ENCODE measurements at places on chromosomes 12 and 14.

DNA sequence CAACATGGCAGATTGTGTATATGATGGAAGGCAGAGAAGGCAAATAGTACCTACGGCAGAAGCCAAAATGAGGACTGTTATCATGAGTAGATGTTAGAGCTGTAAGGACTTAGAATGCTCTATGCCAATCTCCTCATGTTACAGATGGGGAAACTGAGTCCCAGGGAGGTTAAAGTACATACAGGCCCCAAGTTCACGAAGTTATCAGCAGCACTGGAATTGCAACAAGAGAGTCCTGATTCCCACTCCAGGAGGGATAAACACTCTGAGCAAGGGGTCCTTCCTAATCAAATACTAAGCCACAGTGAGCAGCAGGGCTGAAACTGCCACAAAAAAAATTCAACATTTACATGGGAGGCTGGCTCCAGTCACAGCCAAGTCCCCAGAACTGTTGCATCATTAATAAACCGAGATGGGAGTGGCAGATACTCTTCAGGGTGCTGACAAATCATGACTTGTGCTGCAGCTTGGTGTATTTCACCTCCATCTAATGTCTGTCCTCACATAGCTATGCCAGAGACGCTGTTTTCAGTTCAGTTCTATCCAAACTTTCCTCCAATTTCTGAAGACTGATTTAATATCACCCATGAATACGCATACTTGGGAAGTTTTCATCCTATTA, 24.2 kb downstream of the NUAK1 start:
- no peak for DNase-seq

DNA sequence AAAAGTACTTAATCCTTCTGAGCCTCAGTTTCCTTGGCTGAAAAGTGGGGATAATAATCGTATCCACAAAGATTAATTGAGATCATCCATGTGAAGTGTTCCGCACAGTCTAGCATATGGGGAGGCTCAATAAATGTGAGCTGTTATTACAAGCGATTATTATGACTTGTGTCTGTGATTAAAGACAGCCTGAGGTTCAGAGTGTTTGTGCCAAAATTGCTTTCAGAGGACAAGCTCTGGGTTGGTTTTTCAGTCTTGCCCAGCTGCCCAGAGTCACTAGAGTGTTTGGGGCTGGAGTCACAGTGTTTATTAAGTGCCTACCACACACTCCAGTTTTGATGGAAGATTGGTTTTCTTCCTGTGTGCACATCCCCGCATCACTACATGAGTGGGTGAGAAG, 53.5 kb downstream of the NTF3 start:
- no peak for DNase-seq

GRCh38 chr12:43147878-43148277, 404.1 kb downstream of the ADAMTS20 start:
- no peak for DNase-seq

- no peak for DNase-seq
Observed at GRCh38 chr14:101181446-101182313, 278.2 kb upstream of the RTL1 start.

- DNase-seq: no peak
Observed at GRCh38 chr14:98114122-98114895, 1157.7 kb downstream of the BCL11B start.

DNA sequence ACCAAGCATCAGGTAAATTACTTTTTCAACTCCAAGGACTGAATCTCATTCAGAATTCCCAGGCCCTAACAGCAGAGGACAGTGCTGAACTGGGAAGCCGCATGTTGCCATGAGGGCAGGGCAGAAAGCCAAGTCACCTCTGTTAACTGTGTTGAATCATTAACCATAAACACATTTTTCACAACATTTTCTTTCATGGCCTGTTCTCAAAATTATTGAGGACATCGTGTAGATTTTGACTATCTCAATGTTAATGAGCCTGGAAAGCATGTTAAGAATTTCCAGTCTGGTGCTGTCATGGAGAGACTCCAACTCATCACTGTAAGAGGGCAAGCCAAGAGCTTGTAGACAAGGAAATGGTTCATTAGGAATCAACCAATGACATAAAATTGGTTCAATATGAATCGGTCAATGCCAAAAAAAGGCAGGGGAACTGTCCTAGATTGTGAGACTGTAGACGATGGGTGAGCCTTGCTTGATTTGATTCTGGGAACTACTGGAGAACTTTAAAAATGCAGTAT, 33.7 kb downstream of the CPM start:
- peak; percentile 95 for DNase-seq

DNA sequence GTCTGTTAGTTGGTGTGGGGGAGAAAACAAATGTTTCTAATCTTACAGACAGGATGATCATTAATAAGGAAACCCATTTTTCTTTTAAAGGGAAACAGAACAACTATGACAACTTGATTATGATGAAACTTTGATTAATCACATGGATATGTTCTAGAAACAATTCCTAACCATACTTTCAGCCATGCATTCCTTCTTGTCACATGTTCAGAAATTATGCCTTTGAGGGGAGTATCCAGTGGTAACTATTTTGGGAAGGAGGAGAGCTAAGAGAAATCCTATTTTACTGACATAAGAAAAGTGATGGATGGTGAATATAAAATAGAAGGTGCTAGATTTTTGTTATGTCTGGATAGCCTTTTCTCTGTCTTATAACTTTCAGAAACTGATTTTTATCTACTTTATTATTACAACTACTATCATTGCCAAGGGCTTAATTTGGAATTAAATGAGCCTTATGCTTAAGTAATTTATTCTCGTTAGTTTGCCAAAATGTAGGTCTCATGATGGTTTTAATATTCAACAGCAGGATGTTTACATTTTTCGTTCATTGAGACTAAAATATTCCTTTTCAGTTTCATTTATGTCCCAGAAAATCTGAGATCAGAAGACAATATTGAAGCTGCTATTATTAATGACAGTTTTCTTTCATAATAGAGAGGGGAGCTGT, 200.1 kb downstream of the TMTC2 start:
- DNase-seq: no peak

DNA sequence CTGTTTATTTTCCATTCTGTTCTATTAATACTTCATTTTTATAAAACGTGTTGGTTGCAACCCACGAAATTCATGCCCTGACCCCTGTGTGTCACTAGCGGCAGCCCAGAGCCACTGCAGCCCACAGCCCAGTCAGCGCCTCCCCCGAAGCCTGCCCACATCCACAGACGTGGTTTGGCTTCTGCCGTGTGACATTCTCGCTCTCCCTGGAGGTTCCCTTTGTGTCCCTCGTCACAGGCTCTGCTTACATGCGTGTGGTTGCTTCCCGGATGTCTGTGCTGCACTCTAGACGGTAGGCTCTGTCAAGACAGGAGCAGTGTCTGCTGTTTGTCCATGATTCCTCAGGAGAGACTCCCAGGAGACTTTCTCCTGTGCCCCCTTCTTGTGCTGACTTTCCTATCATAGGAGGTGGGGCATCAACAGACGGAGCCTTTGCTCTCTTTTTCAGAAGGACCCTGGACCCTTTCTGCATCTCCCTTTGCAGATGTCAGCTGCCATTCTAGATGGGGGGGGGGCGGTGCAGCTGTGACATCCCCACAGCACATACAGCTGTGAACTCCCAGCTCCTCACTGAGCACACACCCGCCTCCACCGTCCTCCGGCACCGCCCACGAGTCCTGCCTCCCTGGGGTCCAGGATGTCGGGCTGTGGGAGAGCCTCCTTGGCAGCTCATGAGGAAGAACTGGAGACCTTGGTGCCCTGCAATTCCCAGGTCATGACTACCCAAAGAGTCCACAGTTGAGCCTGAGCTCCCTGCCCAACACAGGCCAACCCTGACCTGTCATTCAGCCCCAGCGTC, 36.8 kb upstream of the PIWIL1 start:
- DNase-seq: no peak

DNA sequence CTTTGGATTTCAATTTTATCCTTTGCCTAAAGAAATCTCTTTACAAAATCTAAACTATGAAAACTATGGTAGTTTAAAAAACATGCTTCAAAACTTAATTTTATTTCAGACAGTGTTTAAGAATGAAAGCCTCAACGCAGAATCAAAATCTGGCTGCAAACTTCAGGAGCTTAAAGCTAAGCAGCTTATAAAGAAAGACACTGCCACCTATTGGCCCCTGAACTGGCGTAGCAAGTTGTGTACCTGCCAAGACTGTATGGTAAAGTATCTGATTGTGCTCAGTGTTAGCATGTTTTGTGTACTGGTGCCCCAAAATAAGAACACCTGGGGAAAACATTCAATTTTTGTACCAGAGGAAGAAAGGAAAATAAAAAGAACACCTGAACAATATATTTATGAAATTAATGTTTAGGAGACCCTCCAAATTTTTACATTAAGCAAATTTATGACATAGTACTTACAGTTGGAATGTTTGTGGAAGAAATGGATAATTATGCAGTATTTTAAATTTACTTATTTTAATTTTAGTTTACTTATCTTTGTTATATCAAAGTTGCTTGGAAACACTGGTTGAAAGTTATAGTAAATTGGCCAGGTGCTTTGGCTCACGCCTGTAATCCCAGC, 12.2 kb downstream of the UBR7 start:
- DNase-seq: peak; percentile 59

DNA sequence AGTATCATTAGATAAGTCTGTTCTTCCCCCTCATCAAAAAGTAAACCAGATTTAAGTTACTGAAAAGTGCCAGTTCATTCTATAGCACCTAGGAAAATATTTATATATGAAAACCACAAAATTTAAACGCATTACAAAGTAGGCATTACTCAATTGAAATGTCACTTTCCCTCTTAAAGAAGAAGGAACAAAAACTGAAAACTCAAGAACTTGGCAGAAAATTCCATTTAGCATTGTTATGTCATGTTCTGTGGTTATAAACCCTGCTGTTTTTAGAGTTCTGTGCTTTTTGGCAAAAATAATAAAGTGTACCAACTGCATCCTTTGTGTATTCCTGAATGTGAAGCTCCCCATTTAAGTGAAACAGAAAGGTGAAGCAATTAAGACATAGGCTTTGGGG, 3.6 kb downstream of the FGD4 start:
- no peak for DNase-seq

DNA sequence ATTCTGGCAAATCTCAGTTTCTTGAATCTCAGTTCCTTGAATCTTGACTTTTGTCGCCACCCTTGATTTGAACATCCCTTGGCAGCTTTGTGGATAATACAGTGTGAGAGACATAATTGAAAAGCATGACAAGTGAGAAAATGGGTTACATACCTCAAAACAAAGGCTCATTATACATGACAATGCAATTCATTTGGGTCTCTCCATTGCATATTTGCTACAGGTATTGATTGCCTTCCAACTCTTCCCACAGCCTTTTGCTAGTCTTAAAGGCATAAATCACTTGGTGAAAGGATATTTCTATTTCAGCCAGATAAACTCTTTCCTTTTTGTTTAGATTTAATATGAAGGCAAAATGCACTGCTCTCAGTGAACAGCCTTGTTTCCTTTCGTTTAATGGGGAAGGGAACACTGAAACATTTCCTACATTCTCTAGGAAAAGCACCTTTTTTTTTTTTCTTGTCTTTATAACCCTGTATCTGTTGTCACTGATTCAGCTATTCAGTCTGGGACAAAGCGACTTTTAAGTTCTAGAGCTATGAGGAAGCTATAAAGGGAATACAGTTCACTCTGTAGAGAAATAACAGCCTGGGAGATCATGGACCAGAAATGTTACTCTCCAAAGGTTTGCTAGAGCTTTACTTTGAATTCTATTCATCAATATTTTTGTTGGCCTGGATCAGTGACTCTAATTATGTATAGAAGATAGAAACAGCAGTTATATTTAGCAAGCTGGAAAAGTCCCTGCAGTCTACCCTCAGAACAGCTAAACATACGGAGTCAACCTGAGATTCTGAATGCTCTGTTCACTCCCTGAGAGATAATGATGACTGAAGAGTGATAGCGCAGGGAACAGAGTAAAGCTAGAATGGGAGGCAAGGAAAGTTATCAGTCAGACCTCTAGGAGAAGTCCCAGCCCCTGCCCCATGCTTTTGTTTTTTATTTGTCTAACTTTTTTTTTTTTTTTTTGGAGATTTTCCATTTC, 311.4 kb downstream of the RGS6 start:
- DNase-seq: no peak

DNA sequence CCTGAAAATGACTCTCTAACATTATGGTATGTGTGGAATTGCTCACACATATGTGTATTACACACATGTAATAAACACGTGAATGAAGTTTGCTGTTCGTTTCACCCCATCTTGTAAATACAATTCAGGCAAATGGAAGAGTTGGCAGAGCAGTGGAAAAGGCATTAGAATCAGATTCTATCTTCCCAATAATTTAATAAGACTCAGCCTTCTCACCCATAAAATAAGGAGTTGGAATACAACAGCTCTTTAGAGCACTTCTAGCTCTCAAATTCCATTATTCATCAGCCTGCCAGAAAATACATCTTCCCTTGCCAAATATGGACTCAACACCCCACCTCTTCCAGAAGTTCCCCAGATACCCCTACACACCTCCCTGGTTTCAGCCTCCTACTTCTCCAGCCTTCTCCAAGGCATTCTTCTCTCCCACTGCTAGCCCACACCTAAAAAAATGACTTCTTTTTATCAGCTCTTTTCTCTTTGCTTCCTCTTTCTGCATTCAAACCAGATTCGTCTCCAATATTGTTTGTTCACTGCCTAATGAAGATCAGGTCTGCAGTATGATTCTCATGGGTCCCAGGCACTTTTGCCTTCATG, 66.2 kb upstream of the DYRK2 start:
- no peak for DNase-seq

DNA sequence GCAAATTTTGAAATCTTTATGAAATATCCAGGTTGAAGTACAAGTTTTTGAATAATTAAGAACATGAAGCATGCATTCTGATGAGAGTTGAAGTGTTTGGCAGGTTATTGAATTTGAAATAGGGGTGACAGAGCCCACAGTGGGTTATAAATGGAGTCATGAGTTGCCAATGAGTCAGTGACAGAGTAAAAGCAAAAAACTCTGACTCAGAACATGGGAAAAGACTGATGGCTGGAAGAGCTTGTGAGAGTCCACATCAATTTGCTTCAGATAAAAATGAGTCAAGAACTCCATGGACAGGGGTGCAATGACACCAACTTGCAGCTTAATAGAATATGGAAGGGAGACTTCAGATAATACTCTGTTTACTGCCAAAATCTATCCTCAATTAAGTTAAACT, 105.3 kb downstream of the SLC6A15 start:
- no peak for DNase-seq

GRCh38 chr12:132827763-132828703, 636 bp downstream of the GOLGA3 start:
- peak; percentile 67 for DNase-seq

- DNase-seq: peak; percentile 83
Observed at GRCh38 chr12:110577864-110578693, 5.0 kb downstream of the PPTC7 start.

GRCh38 chr14:93884950-93885349, 42.2 kb upstream of the FAM181A start:
- DNase-seq: no peak
